HFFc6 (cell line): ENCODE measurements at places on chromosomes 4 and X. TPM values are rescaled to one million over a fixed set of nuclear protein-coding genes. Genes with fewer than 3 reads are reported as not detected.
A peak's percentile ranks its signal among the peaks of the same experiment; 100 is the strongest.

DNA sequence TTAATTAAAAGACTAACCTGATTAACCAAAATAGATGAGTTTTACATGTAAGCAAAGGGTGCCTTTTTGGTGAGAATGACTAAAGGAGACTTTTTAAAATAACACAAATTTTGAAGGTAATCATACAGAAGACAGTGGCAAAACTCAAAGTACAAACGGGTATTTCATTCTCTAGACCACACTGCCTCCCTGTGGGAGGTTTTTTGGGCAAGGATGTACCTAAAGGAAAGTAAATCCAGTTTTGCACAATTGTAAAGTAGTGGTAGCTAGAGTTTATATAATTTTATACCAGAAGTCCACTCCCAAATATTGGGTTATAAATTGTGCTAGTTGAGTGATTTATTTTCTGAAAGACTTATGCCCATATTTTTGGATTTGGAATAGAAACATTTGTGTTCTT lies 201.0 kb downstream of the PAPSS1 start:
- DNase-seq = peak; percentile 9
- no peak overlapping the region for H3K27ac ChIP-seq
- H3K36me3 ChIP-seq = no peaks in the 10 kb centered on the region
- H3K27me3 ChIP-seq = no peaks in the 10 kb centered on the region; the same call in 1 of the 2 replicates

- H3K36me3 ChIP-seq = no peaks in the 10 kb centered on the region
- no peak overlapping the region for H3K27ac ChIP-seq
- no peak for DNase-seq
- peaks cover 3% of the 10 kb centered on the region for H3K27me3 ChIP-seq
- H3K4me3 ChIP-seq = no peak overlapping the region
- H3K4me1 ChIP-seq = no peaks in the 10 kb centered on the region
Measured at GRCh38 chr4:149031399-149031798, 589.2 kb upstream of the NR3C2 start.

DNA sequence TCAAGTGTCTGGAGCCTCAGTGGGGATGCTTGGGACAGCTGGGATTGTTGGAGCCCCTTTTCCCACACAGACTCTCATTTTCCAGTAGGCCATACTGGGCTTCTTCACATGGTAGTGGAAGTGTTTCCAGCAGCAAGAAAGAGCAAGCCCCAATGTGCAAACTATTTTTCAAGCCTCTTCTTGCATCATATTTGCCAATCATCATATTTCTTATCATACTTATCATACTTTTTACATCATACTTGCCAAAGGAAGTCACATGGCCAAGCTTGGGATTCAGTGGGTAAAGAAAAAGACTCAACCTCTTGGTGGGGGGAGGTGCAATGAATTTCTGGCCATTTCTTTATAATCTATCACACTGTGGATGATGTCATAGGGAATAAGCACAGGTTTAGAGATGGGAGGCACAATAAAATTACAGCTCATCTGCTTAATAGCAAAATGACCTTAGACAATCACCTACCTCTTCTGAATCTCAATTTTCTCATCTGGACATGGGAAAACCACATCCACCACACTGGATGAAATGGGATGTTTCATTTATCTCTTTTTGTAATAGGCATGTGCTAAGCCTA lies 174.2 kb downstream of the MID1IP1 start:
- no peak overlapping the region for H3K27ac ChIP-seq
- DNase-seq = no peak
- H3K27me3 ChIP-seq = peaks cover 2% of the 10 kb centered on the region; the same call in 1 of the 2 replicates
- H3K4me3 ChIP-seq = no peak overlapping the region

DNA sequence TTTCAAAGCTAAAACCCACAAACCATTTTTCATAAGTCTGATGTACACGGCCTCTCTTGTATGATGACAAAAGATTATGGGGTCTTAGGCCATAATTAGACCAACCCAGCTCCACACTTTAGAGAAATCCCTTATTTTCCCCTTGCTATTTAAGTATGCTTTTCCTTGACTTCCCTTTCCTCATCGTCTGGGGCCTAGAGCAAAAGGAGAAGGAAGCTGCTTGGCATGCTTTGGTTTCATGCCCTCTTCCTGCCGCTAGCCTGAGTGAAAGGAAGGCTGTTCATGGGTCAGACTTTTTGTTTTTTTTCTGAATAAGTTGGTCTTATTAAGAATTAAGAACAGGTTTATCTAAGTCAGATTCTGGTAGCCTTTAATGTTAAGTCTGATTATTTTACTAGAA lies 10.6 kb upstream of the RASGEF1B start:
- no peak for DNase-seq
- H3K27me3 ChIP-seq = no peaks in the 10 kb centered on the region; the same call in 1 of the 2 replicates
- H3K4me3 ChIP-seq = no peak overlapping the region
- H3K27ac ChIP-seq = no peak overlapping the region
- H3K4me1 ChIP-seq = no peaks in the 10 kb centered on the region

GRCh38 chrX:39859991-39860861 lies 237.5 kb downstream of the BCOR start:
- DNase-seq = peak; percentile 44
- H3K27ac ChIP-seq = no peak overlapping the region
- H3K4me3 ChIP-seq = no peak overlapping the region; the same call in 1 of the 2 replicates
- H3K36me3 ChIP-seq = no peaks in the 10 kb centered on the region
- H3K4me1 ChIP-seq = peaks cover 22% of the 10 kb centered on the region
- H3K27me3 ChIP-seq = no peaks in the 10 kb centered on the region

GRCh38 chrX:44189116-44189515 lies 154.4 kb downstream of the EFHC2 start:
- H3K27ac ChIP-seq = no peak overlapping the region
- no peak for DNase-seq
- no peak overlapping the region for H3K4me3 ChIP-seq
- no peaks in the 10 kb centered on the region for H3K4me1 ChIP-seq

DNA sequence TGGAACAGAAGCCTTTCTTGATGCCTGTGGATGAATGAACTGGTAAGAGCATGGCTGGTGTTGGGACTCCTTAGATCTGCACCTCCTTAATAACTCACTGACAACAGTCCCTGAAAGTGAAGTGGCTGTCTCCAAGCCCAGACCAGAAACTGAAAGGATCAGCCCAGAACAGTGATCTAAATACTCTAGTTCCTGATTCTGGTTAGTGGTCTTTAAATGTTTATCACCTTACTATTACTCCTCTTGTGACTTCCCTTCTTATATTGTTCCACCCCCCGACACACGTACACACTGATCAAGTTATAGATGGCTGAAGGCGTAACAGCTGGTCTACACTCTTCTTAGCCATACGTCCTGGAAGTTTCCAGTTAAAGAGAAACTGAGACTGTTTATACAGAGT lies 33.8 kb upstream of the ARMCX2 start:
- H3K27me3 ChIP-seq = peaks cover 2% of the 10 kb centered on the region
- H3K4me3 ChIP-seq = no peak overlapping the region
- no peaks in the 10 kb centered on the region for H3K36me3 ChIP-seq
- no peak overlapping the region for H3K27ac ChIP-seq
- no peaks in the 10 kb centered on the region for H3K4me1 ChIP-seq
- no peak for DNase-seq

- no peak overlapping the region for H3K4me3 ChIP-seq
- H3K36me3 ChIP-seq = no peaks in the 10 kb centered on the region
- no peak overlapping the region for H3K27ac ChIP-seq
- peaks cover 15% of the 10 kb centered on the region for H3K4me1 ChIP-seq
Measured at GRCh38 chr4:144597171-144597570, 48.8 kb upstream of the HHIP start.

DNA sequence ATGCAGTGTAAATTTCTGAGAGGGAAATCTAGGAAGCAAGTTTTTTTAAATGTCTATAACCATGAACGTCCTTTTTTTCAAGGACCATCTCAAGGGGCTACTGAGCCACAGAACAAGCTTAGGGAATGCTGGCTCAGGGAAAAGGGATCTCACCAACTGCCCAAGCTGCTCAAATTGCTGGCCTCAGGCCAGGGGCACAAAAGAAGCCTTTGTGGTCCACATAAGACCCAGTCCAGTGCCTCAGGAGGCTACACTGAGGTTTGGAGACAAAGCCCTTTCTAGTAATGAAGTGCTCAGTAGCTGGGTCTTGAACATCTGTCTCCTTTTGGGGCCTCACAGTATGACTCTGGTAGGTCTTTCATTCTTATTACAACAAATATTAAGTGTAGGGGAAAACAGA lies 305.5 kb downstream of the RAB28 start:
- no peaks in the 10 kb centered on the region for H3K27me3 ChIP-seq
- no peak overlapping the region for H3K27ac ChIP-seq
- no peaks in the 10 kb centered on the region for H3K36me3 ChIP-seq
- no peak overlapping the region for H3K4me3 ChIP-seq

GRCh38 chr4:101160792-101161592 lies 186.3 kb downstream of the PPP3CA start:
- H3K27ac ChIP-seq = no peak overlapping the region
- H3K27me3 ChIP-seq = peaks cover 1% of the 10 kb centered on the region; the same call in 1 of the 2 replicates
- DNase-seq = no peak
- no peak overlapping the region for H3K4me3 ChIP-seq

- no peak overlapping the region; the same call in 1 of the 2 replicates for H3K4me3 ChIP-seq
- no peaks in the 10 kb centered on the region for H3K36me3 ChIP-seq
- DNase-seq = peak; percentile 26
- H3K27me3 ChIP-seq = peaks cover 22% of the 10 kb centered on the region
- no peak overlapping the region for H3K27ac ChIP-seq
Measured at GRCh38 chrX:154327038-154327820, 31.6 kb downstream of the TKTL1 start.

DNA sequence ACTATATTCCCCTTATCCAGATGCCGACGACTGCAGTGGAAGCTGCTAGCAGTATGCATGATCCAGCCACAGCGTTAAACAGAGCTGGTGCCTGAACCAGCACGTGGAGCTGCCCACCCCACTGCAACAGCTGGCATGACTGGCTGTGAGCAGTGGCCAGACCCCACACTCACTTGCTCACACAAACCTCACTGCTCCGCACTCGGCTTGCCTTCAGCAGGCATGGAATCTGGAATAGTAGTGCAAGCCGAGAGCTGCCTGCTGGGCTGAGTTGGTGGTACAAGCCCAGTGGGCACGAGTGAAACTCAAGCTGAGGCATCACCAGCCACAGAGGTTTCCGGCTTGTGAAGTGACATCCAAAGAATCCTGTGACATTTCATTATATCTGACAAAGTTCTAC lies 1197.6 kb downstream of the FAM133A start:
- no peaks in the 10 kb centered on the region for H3K4me1 ChIP-seq
- no peak overlapping the region for H3K4me3 ChIP-seq
- no peaks in the 10 kb centered on the region for H3K27me3 ChIP-seq
- H3K36me3 ChIP-seq = no peaks in the 10 kb centered on the region
- no peak for DNase-seq

DNA sequence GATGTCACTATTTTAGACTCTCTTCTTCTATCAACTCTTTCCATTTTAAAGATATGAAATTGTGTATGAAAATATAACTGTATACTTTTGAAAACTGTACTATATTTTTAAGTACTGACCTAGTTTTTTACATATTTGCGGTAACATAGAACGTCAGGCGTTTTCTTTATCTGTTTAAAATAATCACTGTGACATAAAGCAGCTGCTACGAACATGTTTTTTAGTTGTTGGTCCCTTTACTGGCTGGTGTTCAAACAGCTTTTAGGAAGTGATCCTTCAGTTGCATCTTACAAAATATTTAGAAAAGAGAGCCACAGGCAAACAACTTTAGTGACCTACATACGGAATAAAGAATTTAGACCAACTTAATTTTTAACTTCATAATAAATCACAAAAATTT lies 73.1 kb downstream of the METTL14 start:
- H3K4me3 ChIP-seq = peak overlapping the region; percentile 28; the same call in 1 of the 2 replicates
- DNase-seq = no peak
- H3K36me3 ChIP-seq = peaks cover 77% of the 10 kb centered on the region

- DNase-seq = no peak
- peaks cover 1% of the 10 kb centered on the region; the same call in 1 of the 2 replicates for H3K27me3 ChIP-seq
- H3K4me1 ChIP-seq = no peaks in the 10 kb centered on the region
- no peaks in the 10 kb centered on the region for H3K36me3 ChIP-seq
- H3K4me3 ChIP-seq = no peak overlapping the region
- H3K27ac ChIP-seq = no peak overlapping the region
Measured at GRCh38 chr4:9904976-9905587, 116.2 kb downstream of the SLC2A9 start.

GRCh38 chrX:136115904-136116297 lies 31.4 kb upstream of the FHL1 start:
- H3K27me3 ChIP-seq = peaks cover 2% of the 10 kb centered on the region
- peaks cover 5% of the 10 kb centered on the region for H3K4me1 ChIP-seq
- DNase-seq = no peak
- peaks cover 3% of the 10 kb centered on the region; the same call in 1 of the 2 replicates for H3K36me3 ChIP-seq
- H3K27ac ChIP-seq = no peak overlapping the region

DNA sequence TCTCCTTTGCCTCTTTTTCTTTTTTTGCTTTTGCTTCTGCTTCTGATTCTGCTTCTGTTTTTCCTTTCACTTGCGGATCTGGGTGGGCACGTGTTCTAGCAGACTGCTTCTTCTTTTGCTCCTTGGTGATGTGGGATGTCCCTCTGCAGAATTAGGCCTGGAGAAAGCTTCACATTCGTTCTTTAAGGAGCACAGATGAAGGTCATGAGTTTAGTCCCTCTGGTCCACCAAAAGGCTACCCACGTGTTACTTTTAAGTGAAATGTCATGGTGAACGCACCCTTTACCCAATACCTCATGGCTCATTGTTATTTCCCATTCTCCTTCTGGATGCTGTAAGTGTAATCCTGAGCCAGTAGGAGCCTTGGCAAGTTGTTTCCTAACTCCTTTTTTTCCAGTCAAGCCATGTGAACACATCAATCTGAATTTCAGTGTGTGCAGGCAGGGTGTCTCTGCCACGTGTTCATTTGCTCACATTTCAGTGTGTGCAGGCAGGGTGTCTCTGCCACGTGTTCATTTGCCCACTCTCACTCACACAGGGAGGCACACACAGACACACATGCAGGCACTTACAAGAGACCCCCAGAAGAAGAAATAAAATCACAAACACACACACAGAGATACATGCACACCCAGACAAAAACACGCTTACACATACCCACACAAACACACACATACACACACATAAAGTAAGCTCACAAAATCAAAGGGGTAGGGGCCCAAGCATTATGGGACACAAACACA lies 36.9 kb downstream of the NBDY start:
- H3K36me3 ChIP-seq = no peaks in the 10 kb centered on the region
- peaks cover 40% of the 10 kb centered on the region for H3K4me1 ChIP-seq
- H3K27ac ChIP-seq = peak overlapping the region; percentile 43
- H3K27me3 ChIP-seq = no peaks in the 10 kb centered on the region; the same call in 1 of the 2 replicates

- no peak overlapping the region for H3K27ac ChIP-seq
- H3K27me3 ChIP-seq = no peaks in the 10 kb centered on the region
- DNase-seq = no peak
- H3K4me1 ChIP-seq = no peaks in the 10 kb centered on the region
- no peaks in the 10 kb centered on the region for H3K36me3 ChIP-seq
- no peak overlapping the region for H3K4me3 ChIP-seq
Measured at GRCh38 chr4:46922205-46922604, 13.2 kb upstream of the COX7B2 start.

Gene HERC3
- total RNA-seq = 16.8 to 29.5 TPM (median 24.8 TPM) in 3 replicates

Gene ZFP42
- not detected in 3 replicates for total RNA-seq

Gene INTS6L
- 1.3 and 2.7 TPM in 2 replicates for total RNA-seq

Gene RHOXF2B
- not detected in 3 replicates for total RNA-seq

Gene GSX2
- not detected in 3 replicates for total RNA-seq
